NCI-H460 (cell line): ENCODE measurements at places on chromosomes 12 and 14. TPM values are rescaled to one million over a fixed set of nuclear protein-coding genes. Genes with fewer than 3 reads are reported as not detected.

KRT2 gene
- total RNA-seq: not detected in 2 replicates

ZNF84 gene
- total RNA-seq: 26.8 and 41.2 TPM in 2 replicates

SPIC gene
- total RNA-seq: not detected in 2 replicates

DNA sequence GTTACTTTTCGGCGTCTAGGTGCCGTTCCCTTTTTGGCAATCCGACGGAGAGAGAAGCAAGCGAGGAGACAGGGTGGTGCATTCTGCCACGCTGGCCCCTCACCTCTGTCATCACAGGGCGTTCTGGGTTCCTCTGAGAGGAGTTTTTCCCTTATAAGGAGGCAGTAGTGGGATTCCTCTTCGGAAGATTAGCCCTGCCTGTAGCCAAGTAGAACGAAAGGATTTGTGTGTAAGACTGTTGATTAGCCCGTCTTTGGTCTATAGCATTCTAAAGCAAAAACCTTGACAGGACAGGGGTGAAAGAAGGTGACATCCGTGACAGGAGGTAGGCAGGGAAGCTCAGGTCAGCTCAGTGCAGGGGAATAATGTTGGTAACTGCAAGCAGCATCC, 9.1 kb upstream of the NEMF start:
- DNase-seq: peak; percentile 35

- no peak for DNase-seq
Measured at GRCh38 chr12:53103860-53104305, 597 bp downstream of the SOAT2 start.

- DNase-seq: no peak
Measured at GRCh38 chr14:83712418-83713129, 1817.4 kb upstream of the FLRT2 start.

GRCh38 chr14:66109426-66109825, 376.7 kb upstream of the CCDC196 start:
- DNase-seq: no peak

GRCh38 chr14:92610849-92611271, 97.3 kb downstream of the RIN3 start:
- no peak for DNase-seq

DNA sequence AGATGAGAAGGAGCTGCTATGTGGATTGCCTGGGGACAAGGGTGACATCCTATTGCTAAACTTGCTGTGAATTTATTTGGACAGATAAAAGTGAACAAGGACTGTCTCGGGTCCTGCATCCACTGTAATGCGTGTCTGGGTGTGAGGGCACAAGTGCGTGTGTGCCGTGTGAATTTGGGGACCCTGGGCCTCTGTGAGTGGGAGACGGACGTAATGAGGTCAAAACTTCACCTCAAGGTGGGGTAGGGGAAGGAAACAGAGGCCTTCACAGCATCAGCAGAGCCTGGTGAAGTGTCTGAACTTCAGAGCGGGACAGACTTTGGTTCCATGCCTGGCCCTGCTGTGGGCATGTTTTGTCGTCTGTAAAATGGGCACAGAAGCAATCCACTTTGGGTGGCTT, 14.8 kb downstream of the ASB2 start:
- no peak for DNase-seq

GRCh38 chr14:24367514-24368211, at the start of gene NFATC4:
Gene NFATC4 (plus strand): TSS chr14:24368184. CDS start chr14:24368341, 157 bp downstream.
- peak; percentile 89 for DNase-seq

GRCh38 chr12:124646385-124647230, 79.2 kb upstream of the NCOR2 start:
- DNase-seq: no peak

DNA sequence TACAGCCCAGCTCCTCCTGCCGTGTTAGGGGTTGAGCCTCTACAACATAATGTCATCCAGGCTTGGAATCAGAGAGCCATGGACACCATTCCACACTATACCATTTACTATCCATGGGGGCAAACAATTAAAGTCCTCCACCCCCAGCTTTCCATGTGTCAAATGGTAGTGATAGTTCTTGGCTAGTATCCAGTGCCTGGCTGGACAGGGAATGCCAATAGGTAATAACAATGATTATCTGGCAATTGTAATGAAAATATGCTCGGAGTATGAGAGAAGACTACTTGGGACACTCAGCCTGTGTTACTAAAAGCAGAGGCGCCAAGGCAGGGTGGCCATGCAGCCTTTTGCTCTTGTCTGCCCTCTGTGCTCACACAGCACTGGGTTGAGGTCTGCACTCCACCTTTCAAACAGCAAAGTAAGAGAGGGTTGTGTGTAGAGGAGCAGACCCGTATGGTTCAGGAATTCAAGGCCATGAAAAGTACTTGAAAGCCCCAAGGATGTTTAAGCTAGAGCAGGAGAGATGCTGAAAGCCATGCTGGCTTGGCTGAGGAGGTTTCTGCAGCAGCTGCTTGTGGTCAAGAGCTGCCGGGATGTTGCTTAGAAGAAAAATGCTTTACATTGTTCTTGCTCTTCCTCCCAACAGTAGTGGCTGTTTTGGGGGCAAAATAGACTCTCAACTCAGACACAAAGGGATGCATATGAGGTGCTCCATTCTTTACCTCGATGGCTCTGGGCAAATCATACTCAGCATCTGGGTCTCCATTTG, 10.6 kb downstream of the SERPINA3 start:
- DNase-seq: no peak

GRCh38 chr12:84648425-84648824, 264.2 kb downstream of the SLC6A15 start:
- no peak for DNase-seq

DNA sequence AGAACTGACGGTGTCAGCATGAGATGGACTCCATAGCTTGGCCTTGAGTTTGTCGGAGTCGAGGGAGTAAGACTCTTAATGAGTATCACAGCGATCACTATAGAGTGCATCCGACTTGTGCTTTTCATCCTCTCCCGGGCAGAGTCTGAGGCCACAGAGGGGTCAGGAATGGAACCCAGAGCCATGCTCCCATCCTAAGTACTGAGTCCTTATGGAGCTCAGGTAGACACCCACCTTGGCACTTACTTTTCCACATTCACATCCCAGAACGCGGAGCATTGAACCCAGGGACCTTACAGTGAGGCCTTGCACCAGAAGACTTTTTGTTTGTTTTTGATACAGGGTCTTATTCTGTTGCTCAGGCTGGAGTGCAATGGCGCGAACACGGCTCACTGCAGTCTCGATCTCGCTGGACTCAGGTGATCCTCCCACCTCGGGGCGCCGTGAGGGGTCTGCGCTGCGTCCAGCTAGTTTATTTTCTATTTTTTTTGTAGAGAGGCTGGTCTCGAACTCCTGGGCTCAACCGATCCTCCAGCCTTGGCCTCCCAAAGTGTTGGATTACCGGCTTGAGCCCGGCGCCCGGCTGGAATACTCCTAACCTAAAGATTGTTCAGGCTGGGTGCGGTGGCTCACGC, 719 bp upstream of the SRSF9 start:
- DNase-seq: no peak

- no peak for DNase-seq
Measured at GRCh38 chr12:27583057-27583797, 59.2 kb downstream of the PPFIBP1 start.

GRCh38 chr12:52221070-52221781, 11.8 kb upstream of the KRT7 start:
- DNase-seq: no peak

DNA sequence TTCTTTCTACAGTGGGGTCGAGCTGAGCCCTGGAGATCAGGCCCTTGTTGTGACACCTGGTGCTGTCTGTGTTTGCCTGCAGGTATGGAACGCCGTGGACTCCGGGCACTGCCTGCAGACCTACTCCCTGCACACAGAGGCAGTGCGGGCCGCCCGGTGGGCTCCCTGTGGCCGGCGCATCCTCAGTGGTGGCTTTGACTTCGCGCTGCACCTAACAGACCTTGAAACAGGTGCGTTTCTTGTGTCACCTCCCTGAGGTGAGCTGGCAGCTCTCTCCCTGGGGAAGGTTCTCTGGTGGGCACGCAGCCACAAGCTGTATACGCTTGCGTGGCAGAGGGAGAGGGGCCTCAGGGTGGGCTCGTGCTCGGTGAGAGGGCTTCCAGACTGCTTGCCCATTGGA, 119.3 kb downstream of the BEGAIN start:
- no peak for DNase-seq

- no peak for DNase-seq
Measured at GRCh38 chr14:53193193-53193592, 40.1 kb upstream of the DDHD1 start.

DNA sequence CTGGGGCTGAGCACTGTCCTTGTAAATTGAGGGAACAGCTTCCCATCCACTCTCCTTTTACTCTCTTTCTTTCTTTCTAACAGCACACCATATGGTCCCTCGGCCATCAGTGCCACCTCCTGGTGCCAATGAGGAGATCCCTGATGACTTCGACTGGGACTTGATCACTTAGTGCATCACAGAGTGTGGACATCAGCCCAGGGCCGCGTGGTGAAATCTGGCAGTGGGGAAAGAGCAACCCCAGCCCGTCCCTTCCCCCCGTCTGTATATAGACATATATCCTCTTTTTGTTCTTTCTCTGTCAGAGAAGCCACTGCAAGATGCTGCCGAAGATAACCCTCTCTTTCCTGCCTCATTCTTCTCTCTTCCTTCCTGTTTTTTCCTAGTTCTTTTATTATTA, 13.5 kb downstream of the C3AR1 start:
- no peak for DNase-seq
